ENCODE measurements at places on chromosomes 13 and 19.
A peak's percentile ranks its signal among the peaks of the same experiment; 100 is the strongest.

DNA sequence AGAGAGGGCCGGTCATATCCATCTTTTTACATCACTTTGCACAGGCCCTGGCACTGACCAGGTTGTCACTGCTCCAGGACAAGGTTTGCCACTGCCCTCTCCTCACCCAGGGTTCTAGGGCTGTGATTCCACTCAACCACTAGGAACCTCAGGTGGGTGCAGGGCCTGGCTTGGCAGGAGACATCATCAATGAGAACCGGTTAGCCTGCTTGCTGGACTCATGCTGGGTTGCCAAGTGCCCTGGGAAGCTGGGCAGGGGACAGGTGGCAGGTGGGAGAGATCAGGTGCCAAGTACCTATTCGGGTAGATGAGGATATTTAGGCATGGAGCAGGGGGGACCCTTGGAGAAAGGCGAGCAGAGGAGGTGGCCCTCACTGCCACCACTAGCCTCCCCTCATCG lies 4.2 kb upstream of the CERS4 start:
- no peak for DNase-seq

GRCh38 chr13:28626266-28626665 lies 32.7 kb upstream of the POMP start:
- DNase-seq: no peak

DNA sequence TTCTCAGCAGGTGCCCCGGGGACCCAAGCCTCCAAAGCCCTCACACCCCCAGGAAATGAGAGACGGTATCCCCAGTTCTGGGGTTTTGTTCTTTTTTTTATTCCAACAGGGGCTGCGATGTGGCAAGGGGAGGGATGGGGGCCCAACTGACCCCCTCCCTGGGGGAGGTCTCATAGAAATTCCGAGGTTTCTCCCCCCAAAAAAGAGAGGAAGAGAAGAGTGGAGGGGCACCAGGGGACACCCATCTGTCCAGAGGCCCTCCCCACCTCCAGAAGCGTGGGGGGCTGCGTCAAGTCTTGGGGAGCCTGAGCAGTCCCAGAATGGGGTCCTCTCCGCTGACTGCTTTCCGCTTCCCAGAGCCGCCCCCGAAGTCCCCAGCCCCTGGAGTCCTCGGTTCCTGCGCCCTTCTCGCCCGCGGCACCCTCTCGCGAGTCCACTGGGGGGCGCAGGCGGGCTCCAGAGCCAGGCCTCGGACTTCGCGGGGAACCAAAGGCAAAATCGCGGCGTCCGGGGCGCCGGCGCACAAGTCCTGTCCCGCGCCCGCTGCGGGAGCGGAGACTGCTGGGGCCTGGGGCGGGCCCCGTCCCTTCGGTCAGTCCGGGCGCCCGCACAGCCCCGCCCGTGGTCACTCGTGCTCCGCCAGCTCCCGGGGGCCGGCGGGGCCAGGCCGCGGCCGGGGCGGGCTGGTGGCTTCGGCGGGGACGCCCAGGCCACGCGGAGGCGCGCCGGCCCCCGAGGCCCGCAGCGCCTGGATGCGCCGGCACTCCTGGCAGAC lies 4.4 kb upstream of the ATP1A3 start:
- DNase-seq: peak; percentile 84

DNA sequence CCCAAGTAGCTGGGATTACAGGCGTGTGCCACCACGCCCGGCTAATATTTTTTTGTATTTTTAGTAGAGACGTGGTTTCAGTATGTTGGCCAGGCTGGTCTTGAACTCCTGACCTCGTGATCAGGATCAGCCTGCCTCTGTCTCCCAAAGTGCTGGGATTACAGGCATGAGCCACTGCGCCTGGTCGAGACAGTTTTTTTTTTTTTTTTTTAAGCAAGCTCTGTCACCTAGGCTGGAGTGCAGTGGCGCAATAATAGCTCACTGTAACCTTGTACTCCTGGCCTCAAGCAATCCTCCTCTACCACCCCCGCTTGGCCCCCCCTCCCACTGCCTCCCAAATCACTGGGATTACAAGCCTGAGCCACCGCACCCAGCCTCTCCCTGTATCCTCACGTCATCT lies 6.4 kb upstream of the MAP2K7 start:
- DNase-seq: no peak

DNA sequence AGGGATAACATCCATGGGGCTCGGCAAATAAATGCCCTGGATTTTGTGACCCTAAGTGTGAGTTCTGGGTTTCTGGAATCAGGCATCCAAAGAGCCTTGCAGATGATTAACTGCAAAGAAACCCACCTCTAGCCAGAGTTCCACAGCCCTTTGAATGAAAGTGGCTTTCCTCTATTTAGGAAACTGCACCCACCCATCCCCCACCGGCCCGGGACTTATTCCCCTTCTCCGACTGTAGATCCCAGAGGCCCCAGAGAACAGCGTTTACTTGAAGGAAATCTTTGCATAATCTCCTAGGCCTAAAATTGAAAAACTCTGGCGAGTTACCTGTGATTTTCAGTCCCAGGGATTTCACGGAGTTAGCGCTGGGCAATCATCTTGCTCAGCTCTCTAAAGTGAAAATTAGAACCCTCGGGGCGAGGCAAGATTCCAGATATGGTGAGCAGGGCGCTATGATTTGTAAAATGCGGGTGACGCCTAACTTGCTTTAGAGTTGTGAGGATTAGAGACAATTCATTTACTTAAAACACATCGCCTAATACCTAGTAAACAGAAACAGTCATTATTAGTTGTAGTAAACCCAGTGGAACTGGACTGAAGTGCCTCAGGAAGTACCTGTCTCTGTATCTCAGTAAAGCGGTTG lies 9.4 kb downstream of the URAD start:
- no peak for DNase-seq

DNA sequence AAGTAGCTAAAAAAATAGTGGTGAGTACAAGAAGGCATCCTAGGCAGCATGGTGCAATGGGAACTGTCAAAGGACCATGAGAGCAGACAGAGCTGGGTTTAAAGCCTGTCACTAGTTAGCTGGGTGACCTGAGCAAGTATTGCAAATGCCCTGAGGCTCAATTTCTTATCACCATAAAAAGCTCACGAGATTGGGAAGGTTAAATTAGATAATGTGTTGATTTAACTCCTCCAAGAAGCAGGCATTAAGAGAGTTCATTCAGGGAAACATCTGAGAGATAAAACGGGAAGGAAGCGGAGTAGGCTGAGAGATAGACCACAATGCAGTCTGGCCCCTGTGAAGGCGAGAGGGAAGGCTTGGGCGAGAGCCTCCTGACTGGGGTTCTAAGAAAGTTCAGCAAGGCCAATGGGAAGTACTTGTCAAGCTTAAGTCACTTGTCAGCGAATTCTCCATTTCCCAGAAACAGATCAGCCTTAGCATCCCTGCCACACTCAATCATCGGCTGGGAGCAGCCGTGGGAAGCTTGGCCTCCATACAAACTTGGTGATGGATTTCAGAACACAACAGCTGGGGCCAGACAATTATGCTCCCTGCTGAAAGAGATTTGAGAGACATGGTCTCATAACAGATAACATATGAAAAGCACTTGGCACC lies 105.5 kb downstream of the POU4F1 start:
- DNase-seq: no peak

- DNase-seq: no peak
These were observed 65.9 kb upstream of the KLF12 start for GRCh38 chr13:74200081-74200480.

DNA sequence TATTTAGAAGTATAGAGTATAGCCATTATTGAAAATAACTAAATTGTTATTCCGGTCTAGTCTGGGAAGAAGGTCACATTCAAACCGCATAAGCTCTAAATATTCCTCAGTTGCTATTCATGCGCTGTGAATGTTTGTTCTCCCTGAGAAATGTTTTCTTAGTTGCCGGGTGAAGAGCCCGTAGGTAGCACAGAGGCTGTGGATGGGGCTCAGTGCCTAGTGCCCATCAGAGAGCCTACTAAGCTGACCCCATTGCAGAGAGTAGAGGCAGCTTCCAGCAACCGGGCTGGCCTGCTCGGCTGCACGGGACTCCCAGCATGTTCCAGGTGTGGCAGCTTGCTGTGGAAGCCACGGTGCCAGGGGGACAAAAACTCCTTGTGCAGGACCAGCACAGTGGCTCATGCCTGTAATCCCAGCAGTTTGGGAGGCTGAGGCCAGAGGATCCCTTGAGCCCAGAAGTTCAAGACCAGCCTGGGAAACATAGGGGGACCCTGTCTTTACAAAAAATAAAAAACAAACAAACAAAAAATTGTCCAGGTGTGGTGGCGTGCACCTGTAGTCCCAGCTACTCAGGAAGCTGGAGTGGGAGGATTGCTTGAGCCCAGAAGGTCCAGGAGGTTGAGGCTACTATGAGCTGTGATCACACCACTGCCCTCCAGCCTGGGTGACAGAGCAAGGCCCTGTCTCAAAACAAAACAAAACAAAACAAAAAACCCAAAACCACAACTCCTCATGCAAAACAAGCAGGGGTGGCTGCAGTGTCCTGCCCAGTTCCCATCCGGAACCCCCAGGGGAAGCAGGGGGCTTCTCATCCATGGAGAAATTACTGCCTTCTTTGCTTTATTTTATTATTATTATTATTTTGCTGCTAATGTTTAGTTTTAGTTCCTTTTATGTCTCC lies 82.5 kb downstream of the KCTD15 start:
- DNase-seq: no peak

GRCh38 chr19:56842412-56842811 lies 1.9 kb upstream of the PEG3 start:
- no peak for DNase-seq

DNA sequence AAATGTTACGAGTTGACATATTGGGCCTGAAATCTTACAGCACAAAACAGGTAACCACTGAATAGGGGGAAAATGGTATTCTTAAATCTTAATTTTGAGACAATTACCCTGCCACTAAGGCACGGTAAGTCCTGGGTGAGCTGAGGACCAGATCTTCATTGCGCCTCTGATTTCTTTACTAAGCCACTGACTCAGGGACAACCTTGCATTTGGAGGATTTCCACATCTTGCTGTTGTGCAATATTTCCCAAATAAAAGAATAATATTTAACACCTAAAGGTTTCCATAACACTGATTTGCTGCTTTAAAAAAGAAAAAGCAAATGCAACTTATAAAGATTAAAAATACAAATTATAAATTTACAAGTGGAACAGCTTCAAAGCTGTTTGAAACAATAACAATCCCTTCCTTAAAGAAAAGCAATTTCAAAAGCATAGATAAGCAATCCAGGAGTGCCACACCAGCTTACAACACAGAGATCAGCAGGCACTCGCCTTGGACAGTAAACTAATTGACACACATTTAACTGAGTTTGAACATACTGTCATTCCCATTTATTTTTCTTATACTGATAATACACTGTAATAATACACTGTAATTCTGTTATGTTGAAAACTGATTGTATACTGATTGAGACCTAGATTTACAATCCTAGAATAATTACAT lies 79.6 kb upstream of the DOCK9 start:
- no peak for DNase-seq

- DNase-seq: no peak
These were observed 141.9 kb downstream of the SUCLA2 start for GRCh38 chr13:47859165-47859564.

DNA sequence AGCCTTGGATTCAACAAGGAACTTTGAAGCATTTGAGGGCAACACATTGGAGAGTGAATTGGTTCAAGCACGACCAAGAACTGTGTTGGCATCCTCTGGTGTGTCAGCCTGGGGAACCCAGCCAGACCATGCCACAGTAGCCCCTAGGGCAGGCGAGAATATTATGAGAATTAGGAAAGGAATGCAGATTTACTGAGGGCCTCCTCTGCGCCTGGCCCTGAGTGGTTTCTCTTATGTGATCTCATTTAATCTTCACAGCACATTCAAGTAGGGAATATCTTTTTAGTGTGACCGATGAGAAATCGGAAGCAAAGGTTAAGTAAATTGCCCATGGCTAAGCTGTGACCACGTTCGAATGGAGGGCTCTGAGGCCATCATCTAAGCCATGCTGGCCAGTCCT lies 15.3 kb upstream of the ERICH6B start:
- DNase-seq: no peak

- no peak for DNase-seq
These were observed 99.7 kb downstream of the ENOX1 start for GRCh38 chr13:43687038-43687437.

DNA sequence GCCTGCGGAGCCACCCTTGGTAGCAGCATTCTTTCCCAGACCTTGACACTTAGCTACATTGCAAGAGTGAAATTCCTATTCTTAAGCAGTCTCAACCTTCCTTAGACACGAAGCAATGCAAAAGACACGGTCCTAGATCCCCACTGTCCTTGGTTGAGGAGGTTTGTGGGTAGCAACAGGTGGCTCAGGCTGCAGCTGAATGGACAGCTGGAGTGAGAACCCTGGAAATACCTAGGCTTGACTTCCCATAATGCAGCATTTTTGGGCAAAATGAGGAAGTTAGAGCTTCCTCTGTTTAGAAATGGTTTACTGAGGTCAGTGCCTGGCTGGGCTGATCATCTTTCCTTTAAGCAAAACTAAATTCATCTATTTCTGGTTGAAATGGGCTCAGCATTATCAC lies 296.6 kb downstream of the RFC3 start:
- DNase-seq: no peak

DNA sequence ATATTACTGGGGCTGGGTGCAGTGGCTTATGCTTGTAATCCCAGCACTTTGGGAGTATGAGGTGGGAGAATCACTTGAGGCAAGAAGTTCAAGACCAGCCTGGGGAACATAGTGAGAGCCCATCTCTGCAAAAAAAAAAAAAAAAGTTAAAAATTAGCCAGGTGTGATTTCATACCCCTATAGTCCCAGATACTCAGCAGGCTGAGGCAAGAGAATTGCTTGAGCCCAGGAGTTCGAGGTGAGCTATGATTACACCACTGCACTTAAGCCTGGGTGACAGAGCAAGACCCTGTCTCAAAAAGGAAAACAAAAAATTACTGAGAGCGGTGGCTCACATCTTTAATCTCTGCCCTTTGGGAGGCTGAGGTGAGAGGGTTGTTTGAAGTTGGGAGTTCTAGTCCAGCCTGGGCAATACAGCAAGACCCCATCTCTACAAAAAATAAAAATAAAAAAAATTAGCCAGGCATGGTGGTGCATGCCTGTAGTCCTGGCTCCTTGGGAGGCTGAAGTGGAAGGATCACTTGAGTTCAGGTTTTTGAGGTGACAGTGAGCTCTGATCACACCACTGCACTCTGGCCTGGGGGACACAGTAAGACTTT lies 87.5 kb downstream of the ZMYM2 start:
- DNase-seq: no peak

DNA sequence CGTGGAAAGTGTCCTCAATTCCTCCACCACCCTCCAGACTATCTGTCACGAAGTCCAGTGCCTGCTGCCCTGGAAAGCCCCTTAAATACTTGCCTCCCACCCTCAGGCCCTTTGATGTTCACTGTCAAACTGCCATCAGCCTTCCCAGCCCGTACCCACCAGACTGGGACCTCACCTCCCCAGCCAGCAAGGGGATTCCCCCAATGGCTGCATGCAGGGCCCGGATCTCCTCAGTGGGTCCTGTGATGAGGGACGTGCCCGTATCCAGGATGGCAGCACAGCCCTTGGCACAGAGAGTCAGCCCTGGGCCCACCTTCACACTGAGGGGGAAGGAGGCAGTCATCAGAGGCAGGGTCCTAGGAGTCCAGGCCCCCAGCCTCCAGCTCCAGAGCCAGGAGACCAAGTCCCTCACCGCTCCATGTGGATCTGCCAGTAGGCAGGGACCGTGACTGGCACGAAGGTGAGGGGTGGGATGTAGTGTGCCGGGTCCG lies 6.1 kb downstream of the NAPSA start:
- no peak for DNase-seq
